ENCODE measurements at places on chromosomes 6 and 20. TPM values are rescaled to one million over a fixed set of nuclear protein-coding genes. Genes with fewer than 3 reads are reported as not detected.

Gene GJA10
- not detected for polyA plus RNA-seq

Gene FERMT1
- not detected for polyA plus RNA-seq

GRCh38 chr6:55870181-55870813 lies 5.1 kb downstream of the BMP5 start:
- DNase-seq = no peak
- no peaks in the 10 kb centered on the region for H3K27me3 ChIP-seq
- no peaks in the 10 kb centered on the region for H3K36me3 ChIP-seq
- no peak overlapping the region for H3K27ac ChIP-seq
- no peaks in the 10 kb centered on the region for H3K4me1 ChIP-seq

Gene KCNQ2
- polyA plus RNA-seq = not detected

Gene TREM2
- polyA plus RNA-seq = not detected

DNA sequence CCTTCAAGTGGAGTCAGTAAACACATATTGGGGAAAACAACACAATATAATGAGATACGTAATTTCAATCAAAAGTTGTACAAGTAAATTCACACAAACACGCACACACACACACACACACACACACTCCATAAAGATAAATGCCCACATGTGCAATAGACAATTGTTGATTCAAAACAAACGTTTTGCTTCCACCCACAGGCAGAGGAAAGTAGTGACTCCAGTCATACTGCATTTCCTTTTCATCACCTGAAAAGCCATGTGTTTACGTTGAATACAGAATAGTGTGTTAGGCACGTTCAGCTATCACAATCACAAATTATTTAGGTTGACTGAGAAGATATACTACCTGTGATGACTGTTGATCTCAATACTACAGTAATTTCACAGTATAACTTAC lies 443.8 kb upstream of the MANEA start:
- H3K36me3 ChIP-seq = no peaks in the 10 kb centered on the region
- H3K27me3 ChIP-seq = no peaks in the 10 kb centered on the region
- no peak for DNase-seq
- H3K4me1 ChIP-seq = no peaks in the 10 kb centered on the region
- H3K27ac ChIP-seq = no peak overlapping the region

Gene MAPK13
- 37.1 TPM for polyA plus RNA-seq

DNA sequence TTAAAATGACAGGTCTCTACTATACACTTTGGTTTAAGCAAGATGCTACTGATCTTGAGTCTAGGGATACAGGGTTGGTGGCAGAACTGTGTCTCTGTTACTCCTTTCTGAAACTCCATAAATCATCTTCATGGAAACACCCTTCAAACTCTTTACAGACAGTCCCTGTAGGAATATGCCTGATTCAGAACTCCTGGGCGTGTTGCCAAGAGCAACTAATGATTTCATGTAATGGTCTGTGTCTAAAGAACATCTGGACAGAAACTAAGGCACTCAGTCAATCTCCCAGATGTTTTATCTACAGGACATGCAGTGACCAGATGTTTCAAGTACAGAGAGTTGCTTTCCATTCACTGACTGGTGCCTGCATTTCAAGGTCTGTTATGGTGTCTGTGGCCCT lies 464.4 kb upstream of the CHD6 start:
- no peak for DNase-seq
- H3K4me3 ChIP-seq = no peak overlapping the region
- no peaks in the 10 kb centered on the region for H3K4me1 ChIP-seq
- no peak overlapping the region for H3K27ac ChIP-seq
- no peaks in the 10 kb centered on the region for H3K27me3 ChIP-seq
- H3K36me3 ChIP-seq = no peaks in the 10 kb centered on the region
